Cardiac fibroblast (primary cell): ENCODE measurements at places on chromosomes 1 and 21.

DNA sequence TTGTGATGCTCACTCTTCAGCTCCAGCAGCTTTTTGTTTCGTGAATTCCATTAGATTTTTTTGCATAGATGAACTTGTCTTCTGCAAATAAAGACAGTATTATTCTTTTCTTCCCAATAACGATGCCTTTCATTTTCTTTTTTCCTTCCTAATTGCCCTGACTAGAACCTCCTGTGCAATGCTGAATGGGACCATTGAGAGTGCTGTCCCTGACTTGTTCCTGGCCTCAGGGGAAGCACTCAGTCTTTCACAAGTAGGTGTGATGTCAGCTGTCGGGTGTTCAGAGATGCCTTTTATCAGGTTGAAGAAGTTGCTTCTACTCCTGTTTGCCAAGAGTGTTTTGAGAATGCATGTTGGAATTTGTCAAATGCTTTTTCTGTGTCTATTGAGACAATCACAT, 64.3 kb upstream of the ADARB1 start:
- no peak for DNase-seq

DNA sequence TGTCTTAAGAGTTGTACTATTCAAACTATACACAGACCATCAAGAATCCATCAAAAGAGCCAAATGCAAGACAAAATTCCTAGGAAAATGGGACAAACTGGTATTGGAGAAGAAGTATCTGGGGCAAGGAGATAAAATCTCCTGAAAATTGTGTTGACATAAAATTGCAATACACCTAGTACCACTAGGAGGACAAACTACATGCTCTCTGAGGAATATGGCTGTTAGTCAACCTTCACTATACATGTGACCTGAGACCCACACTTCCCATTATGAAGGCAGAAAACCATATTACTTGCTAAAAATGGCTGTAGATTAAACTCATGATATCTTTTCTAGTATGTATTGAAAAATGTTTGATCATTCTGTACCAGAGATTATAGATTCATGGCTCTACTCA, 30.0 kb downstream of the IRF2BP2 start:
- DNase-seq, result peak; percentile 33

DNA sequence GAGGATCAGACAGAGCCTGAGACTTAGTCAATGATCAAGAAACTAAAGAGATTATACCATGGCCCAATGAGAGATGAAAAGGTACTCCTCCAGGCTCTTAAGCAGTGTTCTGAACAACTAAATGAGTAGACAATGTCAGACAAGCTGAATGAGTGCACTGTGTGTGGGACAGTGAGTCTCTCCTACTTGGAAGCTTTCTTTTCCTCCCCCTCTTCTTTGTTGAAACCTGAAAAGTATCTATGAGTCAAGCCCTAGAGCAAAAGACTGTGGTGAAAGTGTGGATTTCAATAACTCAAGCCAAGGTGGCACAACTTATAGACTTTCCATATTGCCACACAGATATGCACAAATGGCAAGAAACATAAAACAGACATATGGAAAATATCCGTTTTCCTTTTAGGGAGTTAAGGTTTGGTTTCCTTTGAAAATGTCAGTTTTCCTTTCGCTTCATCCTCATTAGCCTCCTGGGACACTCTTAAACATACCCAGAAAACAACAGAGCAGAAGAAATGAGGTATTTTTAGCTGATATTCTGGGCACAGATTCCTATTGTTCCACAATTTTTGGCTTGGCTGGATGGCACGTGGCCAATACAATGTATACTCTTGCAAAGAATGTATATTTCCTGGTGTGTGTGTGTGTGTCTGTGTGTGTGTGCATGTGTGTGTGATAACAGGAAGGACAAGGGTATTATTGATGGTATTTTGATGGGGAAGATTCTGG, 96.6 kb downstream of the LMX1A start:
- no peak for DNase-seq

- DNase-seq, result no peak
These were observed 30.1 kb upstream of the PLEKHG5 start for GRCh38 chr1:6521536-6521935.

GRCh38 chr1:234942012-234942332, 186.7 kb downstream of the TOMM20 start:
- DNase-seq, result no peak

DNA sequence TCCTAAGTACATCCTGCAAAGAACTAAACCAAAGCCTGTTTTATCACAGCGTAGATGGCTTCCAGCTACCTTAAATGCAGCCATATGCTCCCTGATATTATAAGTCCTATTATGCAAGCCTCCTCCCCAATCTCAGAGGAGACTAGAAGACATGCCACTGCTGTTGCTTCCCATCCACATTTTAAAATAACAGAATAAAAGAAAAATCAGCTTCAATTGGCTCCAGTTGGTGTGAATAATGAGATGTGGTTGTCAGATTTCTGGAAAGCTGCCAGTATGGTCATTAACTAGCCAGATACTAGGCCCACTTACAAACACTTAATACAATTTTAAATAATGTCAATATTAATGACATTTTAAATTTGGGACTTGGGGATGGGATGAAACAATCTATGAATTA, 25.7 kb downstream of the WARS2 start:
- no peak for DNase-seq

DNA sequence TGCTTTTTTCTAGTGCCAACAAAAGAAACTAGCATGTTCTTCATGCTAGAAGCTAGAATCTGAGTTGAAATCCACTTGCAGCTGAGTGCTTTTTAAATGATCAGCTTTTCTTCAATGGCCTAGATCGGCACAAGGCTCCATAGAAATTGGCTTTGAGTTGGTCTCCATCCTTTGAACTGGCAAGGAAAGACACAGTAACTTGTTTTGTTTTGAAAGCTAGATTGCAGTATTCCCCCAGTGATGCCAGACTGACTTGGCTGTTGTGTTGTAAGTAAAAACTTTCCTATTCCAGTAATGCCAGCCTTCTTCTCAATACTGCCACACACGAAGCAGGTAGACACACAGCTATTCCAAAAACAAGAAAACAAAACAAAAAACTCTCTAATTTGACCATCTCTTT, 139.1 kb downstream of the FMN2 start:
- no peak for DNase-seq

DNA sequence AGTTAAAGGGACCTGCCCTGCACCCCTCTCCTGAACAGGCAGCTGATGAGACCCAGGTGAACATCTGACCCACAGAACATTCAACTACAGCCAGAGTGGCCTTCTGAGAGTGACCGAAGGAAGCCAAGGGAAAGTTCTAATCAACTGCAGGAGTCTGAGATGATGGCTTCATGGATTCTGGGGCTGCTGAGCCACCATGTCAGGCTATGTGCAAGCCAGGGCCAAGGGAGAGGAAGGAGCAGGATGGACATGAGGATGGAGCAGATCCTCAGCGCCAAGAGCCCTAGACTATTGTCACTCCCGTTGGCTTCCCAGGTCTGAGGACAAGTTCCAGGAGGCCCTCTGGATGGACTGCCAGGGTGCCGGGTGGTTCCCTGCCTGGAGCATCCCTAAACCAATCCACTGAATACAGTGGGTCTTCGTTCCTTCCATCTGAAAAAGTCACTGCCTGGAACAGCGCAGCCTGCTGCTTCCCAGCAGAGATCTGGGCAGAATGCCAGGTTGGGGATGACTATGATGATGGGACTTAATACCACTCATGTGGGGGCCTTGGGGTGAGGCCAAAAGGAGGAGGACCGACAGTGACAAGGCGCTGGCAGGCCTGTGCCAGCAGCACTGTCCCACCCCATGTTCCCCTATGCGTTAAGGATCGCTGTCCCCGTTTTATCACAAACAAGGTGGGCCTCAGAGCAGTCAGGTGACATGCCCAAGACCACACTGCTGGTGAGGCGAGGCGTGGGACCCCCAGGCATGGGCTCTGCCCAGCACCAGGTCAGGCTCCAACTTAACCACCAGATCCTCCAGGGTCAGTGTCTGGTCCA, 19.8 kb downstream of the SPOCD1 start:
- DNase-seq, result peak; percentile 88

GRCh38 chr1:207744000-207744534, 7.8 kb upstream of the CD46 start:
- no peak for DNase-seq

GRCh38 chr21:41933313-41934079, 20.3 kb downstream of the C2CD2 start:
- DNase-seq, result peak; percentile 81

- peak; percentile 17 for DNase-seq
These were observed 11.6 kb downstream of the SELP start for GRCh38 chr1:169618367-169618766.

DNA sequence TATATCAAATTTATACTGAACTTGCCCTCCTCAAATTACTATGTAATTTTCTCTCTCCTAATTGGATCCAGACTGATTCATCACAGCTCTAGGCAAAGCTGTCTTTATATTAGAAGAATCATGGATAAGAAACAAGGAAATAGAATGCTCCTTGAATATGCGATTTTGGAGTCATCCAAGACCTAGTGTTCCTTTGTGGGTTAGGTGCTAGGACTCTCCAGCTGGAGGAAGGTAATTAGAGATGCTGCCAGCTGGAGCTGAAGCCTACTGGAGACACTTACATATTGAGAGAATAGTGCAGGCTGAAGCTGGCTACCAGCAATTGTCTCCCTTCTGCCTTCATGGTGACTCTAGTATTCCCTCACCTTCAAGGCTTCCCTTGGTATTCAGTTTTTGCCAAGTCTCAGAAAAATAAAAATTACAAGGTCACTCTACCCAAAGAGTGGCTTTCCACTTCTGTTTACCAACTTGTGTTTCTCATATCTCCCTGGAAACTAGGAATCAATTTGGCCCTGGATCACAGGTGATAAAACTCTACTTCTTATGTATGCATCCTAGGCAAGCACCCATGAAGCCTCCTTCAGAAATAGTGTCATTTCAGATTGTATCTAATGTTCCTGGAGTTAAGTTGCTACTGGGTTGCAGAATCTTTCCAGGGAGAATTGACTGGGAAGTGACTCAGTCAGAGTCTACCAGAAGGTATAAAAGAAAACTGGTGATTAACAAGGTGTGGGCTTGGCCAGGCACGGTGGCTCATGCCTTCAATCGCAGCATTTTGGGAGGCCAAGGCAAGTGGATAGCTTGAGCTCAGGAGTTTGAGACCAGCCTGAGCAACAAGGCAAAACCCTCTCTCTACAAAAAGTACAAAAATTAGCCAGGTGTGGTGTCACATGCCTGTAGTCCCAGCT, 24.4 kb upstream of the DOCK7 start:
- DNase-seq, result no peak

DNA sequence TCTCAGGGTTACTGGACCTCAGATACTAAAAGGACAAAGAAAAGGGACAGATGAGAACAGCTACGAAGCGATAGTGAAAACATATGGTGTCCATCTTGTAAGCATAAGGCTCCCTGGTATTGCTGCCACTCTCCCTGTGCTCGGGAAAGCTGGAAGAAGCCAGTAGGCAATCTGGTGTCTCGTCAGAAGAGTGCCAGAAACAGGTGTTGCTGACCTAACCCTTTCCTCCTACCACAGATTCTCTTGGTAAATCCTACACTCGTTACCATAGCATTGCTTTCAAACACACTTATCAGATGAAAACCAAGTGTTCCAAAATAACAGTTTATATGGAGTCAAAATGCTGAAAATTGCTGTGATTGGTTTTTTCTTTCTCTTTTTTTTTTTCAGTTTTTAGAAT, 146.3 kb downstream of the NRIP1 start:
- peak; percentile 39 for DNase-seq

DNA sequence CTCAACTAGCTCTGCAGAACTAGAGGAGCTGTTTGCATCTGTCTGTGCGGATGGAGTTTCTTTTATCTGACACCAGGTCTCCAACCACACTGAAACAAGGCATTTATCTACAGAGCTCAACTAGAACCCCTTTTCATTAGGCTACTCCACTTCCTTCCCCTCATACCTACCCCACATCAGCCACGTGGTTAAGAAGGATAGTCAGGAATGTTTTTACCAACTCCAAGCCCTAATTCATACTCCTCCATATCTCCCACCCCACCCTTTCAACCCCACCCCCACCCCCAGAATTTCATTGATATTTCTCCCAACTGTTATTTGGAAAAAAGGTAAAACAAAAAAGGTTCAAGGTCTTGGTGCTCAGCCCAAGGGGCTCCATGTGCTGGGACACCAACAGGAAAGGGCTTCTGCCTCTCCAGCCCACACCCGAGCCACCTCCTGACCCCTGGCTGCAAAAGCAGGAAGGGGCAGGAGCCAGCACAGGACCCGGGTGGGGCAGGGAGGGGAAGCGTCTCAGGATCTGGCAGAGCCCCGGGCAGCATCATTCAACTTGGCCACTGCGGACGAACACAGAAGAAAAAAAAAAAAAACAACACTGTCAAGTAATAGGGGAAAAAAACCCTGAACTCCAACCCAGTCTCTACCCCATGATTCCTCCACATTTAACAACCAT, 7.0 kb downstream of the ENSA start:
- no peak for DNase-seq

DNA sequence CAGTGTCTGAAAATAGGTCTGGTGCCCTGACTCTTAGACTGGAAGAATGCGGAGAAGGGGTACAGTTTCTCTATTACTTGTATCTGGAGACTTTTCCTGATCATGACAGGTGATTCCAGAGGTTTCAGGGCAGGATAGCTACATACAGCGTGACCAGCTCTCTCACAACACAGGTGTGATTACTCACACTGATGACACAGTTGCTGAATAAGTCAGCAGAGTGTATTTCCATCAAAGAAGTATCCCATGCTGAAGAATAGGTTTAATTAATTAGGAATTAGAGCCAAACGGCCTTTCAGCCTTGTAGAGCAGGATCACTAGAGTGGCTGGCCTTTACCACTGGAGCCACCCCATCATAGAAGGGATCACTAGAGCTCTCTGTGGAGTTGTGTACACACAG, 298.6 kb downstream of the LMX1A start:
- DNase-seq, result no peak

GRCh38 chr1:164141797-164142196, 417.2 kb upstream of the PBX1 start:
- DNase-seq, result no peak

- no peak for DNase-seq
These were observed 173.0 kb downstream of the PRDM2 start for GRCh38 chr1:13873032-13873431.

- no peak for DNase-seq
These were observed 18.6 kb downstream of the SLC2A5 start for GRCh38 chr1:9050803-9051202.

GRCh38 chr1:63073309-63074306, 248.8 kb upstream of the FOXD3 start:
- no peak for DNase-seq

DNA sequence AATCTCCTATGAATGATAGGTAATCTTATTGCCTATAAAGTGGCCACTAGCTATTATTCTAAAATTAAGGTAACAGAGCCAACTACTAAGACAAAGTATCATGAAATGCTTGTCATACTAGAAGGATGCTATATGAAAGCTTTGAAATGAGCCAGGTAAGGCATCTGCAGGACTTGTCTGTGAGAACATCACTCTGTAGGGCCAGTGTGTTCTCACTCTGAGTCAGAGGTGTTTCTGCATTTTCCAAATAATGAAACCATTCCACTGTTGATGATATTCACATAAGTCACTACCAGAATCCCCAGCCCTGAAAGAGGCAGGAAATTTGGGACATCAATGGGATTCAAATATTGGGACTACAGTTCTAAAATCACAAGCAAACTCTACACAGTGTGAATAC, 25.8 kb upstream of the GBP5 start:
- no peak for DNase-seq
